ENCODE measurements at places on chromosomes 13 and 19. TPM values are rescaled to one million over a fixed set of nuclear protein-coding genes. Genes with fewer than 3 reads are reported as not detected.

Gene LRP3
- 16.2 TPM for total RNA-seq

Gene MAMSTR
- total RNA-seq = 1.6 TPM

Gene RFPL4A
- not detected for total RNA-seq

Gene TDRD12
- not detected for total RNA-seq

Gene SIGLEC9
- total RNA-seq = 6.6 TPM

Gene ADGRE1
- total RNA-seq = 0.21 TPM

Gene ZNF557
- 6.3 TPM for total RNA-seq

Gene GFY
- not detected for total RNA-seq

Gene OCEL1
- 25.3 TPM for total RNA-seq

Gene CIC
- 34.7 TPM for total RNA-seq

Gene COX7A1
- 1,384 TPM for total RNA-seq

Gene KLK2
- total RNA-seq = not detected

Gene GTF2F2
- 15.2 TPM for total RNA-seq

Gene ZNF681
- total RNA-seq = 1.4 TPM

Gene TRAPPC6A
- total RNA-seq = 13.6 TPM

Gene TNFSF13B
- total RNA-seq = 1.9 TPM

Gene SPACA4
- total RNA-seq = not detected

Gene KISS1R
- total RNA-seq = not detected

Gene IL11
- total RNA-seq = not detected

Gene ZNF442
- 4.3 TPM for total RNA-seq

Gene VSTM1
- 0.29 TPM for total RNA-seq

Gene ZNF528
- 17.0 TPM for total RNA-seq

Gene ZNF99
- total RNA-seq = 0.15 TPM

Gene RXFP2
- total RNA-seq = not detected

Gene SLC5A5
- not detected for total RNA-seq

Gene ONECUT3
- not detected for total RNA-seq

Gene ZNF345
- total RNA-seq = 4.5 TPM

Gene SOX1
- not detected for total RNA-seq

Gene TNNI3
- 2,132 TPM for total RNA-seq

Gene ADAMTS10
- 12.4 TPM for total RNA-seq

Gene ZNF729
- not detected for total RNA-seq

Gene CDX2
- not detected for total RNA-seq

Gene PBX4
- total RNA-seq = 0.37 TPM

Gene KLF12
- total RNA-seq = 14.0 TPM

Gene ZNF726
- 0.53 TPM for total RNA-seq

Gene KANK3
- total RNA-seq = 19.6 TPM

Gene HCST
- 15.5 TPM for total RNA-seq

Gene TMPRSS9
- not detected for total RNA-seq

Gene NCCRP1
- total RNA-seq = not detected

Gene NKPD1
- total RNA-seq = not detected

Gene MISP3
- total RNA-seq = 5.7 TPM

Gene ZNF665
- total RNA-seq = 0.79 TPM

Gene KIR2DL3
- not detected for total RNA-seq

Gene DNAJB1
- total RNA-seq = 70.5 TPM

Gene ZNF667
- total RNA-seq = 4.9 TPM

Gene ERICH6B
- not detected for total RNA-seq

Gene NLRP9
- not detected for total RNA-seq

Gene C19orf67
- not detected for total RNA-seq

Gene CGB8
- total RNA-seq = not detected

Gene IGLON5
- not detected for total RNA-seq

Gene KIR3DL1
- not detected for total RNA-seq

Gene TYROBP
- total RNA-seq = 43.4 TPM

Gene C13orf46
- total RNA-seq = 0.65 TPM

All from left cardiac atrium (tissue), 4 donors.